ENCODE measurements at places on chromosomes 3 and 15.

DNA sequence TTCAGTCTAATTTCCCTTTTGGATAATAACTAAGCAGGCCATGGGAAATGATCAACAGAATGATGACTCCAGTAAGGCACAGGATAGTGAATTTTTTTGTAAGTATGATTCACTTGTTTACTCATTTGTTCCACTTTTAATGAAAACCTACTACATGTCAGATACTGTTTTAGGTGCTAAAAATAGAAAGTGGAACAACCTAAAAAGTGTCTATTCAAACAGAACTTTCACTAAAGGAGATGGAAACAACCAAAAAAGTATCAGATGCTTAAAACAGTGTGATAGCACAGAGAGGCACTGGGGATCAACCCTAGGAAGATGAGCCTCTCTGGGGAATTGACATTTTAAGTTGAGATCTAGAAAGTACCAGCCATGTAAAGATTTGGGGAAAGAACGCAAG lies 11.1 kb downstream of the RYK start:
- DNase-seq = peak; percentile 32

GRCh38 chr3:178047496-178047895 lies 488.7 kb upstream of the KCNMB2 start:
- DNase-seq = no peak

DNA sequence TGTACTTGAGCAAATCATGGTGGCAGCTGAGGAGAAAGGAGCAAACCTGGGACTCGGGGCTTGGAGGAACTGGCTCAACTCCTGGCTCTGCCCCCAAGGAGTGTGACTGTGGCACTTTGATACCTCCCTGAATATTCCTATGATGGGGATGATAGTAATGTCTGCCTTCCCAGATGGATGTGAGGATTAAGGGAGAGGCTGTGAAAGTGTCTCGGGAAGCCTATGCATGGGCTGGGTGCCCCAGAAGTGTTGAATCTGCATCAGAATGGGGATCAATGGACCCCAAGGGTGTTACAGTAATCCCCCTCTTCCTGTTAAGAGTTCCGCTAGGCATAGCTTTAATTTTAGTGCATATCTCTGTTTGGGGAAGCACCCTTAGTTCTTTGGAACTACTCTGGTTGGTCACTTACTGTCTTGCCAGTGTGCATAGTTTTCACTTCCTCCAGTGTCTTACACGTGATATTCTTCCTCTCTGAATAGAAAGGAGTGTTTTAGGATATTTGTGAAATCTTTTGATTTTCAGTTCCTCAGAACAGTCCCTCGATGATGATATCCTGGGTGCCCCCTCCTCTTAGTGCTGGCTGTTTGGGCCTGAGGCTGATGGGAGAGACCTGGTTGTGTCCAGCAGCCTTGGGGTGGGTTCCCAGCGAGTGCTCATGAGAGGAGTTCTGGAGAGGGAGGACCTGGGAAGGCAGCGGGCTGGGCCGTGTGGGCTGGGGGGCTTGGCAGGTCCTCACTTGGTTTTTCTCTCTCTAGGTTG lies 97.5 kb downstream of the CHDH start:
- no peak for DNase-seq

DNA sequence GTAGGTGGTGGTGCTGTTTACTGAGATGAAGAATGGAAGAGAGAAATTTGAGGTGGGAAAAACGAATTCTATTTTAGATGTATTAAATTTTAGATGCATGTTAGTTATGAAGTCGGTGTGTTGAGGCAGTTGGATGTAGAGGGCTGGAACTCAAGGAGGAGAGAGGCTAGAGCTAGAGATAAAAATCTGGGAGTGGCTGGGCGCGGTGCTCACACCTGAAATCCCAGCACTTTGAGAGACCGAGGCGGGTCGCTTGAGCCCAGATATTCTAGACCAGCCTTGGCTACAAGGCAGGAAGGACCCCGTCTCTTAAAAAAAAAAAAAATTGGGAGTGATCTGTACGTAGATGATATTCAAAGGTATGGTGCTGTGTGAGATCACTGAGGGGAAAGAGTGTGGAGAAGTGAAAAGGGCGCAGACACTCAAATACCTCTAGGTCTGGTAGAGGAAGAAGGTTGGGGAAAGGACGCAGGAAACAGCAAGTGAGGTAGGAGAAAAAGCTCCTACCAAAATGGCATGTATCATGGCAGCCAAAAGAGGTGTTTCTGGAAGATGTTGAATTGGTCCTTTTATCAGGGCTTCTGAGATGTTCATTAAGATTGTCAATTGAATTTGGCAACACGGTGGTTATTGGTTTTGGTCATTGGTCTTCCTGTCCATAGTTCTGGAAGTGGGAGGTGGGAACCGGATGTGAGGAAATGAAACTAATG lies 1.8 kb downstream of the YEATS2 start:
- no peak for DNase-seq

DNA sequence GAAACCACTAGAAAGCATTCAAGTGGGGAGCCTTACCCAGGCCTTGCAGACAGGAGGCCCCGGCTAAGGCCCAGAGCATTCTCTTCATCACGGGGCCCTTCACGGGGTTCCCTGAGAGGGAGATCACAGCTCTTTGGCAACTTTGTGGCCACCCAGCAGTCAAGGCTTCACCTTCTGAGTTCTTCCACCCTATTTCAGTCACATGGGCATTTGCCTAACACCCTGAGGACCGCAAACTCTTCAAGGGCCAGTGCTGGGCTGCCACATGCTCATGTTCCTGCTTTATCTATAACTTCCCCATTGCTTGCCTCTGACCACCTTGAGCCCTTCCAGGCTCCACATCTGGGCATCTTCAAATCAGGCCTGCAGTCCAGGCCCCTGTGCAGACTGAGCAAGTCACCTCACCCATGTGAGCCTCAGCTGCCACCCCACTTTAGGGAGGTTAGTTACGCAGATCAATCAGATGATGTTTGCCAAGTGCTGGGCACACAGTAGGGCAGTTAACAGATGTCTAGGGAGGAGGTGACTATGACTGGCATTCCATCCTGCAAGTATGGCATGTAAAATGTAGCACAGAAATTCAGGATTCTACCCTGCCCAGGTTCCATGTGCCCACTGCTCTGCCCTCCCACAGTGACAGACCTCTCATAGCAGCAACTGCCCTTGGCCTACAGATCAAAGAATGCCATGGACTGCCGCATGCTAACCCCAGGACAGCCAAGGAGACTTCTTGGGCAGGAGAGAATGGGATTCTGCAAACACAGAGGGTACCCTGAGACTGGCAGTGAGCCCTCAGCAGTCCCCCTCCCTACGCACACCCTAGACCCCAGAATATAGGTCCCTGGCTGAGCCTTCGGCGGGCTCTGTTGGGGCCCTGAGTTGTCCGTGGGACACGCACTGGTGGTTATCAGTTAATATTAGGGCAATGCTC lies 37.6 kb upstream of the ZNF710 start:
- no peak for DNase-seq

DNA sequence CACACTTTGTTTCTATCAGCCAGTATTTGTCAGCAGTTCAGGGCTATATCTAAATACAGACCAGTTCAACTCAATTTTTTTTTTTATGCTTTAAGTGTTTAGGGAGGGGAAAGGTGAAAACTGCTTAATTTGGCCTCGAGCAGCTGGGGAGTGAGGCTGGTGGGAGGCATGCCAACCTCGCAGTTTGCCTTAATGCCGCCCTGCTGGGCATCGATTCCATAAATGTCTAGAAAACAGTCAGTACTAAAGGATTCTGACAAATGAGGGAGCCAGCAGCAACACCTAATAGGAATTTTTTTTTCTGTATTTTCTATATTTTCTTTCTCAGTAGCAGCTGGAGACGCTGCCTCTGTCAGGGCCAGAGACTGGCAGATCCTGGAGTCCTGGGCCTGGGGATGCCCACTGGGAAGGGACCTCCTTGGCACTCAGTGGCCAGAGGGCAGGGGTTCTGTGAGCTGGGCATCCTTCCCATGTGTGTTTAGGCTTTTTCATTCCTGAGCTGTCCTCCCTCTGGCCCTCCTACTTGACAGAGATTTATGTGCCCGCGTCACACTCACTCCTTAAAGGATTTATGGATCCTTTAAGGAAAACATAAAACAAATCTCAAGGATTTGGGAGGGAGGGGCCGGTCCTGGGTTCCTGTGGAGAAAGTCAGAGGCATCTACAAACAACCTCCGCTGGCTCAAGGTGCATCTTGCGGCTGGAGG lies 117.8 kb downstream of the WNT5A start:
- DNase-seq = no peak

All from amniotic epithelial cell (primary cell).